ENCODE measurements at places on chromosomes 4 and X.

DNA sequence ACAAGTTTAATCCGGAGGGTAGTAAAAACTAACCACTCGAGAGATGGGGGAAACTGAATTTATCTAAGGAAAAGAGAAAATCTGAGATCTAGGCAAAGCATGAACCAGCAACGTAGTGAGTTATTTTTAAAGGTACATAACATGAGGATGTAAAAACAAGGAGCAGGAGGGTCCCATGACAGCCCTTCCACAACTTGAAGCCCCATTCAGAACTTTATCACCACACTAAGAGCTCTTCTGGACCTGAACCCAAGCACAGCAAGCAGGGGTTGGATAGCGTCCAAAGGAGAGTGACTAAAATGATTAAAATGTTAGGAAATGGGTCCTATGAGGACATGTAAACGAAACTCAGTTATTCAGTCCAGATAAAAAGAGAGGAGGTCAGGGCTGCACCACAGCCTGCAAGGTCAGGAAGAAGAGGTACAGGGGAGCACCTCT is 16.2 kb downstream of the SH3RF1 start:
- DNase-seq, result peak; percentile 64

DNA sequence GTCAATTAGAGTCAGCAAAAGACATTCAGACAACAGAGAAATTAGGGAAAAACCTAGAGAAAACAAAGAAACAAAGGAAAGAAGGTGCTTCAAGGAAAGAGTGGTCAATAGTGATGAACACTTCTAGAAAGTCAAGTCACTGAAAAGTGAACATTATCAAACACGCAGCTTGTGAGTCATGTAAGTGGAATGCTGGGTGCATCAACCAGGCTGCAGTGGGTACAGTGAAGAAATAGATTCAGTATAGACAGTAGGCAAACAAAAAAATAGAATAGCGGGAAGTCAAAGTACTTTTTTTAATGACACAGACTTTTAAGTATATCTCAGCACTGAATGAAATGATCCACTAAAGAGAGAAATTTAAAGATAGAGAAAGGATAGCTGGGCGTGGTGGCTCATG is 245.8 kb downstream of the ARHGAP24 start:
- DNase-seq, result no peak

DNA sequence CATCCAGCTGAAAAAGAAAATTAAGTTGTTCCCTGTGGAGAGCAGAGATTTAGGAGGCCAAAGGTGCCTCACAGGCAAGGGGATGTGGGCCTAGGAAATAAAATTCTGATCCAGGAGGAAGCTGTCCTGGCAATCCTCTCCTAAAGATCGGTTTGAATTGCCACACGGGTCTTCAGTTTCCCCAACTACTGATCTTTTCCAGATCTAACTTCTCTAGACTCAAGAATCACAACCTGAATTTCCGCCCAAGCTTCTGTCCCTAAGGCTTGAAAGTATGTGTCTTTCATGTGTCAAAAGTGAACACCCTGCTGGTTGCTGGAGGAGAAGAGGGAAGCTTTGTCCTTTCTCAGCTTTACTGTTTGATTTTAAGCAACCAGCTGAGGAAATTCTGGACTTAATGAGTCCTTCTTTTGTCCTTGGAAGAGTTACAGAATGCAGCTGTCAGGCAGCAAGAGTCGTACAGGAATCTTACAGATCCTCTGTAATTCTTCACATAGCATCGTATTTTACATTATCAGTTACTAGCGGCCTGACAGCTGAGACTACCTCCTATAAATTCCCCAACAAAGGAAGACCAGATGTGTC is 93.8 kb downstream of the INPP4B start:
- DNase-seq, result no peak

DNA sequence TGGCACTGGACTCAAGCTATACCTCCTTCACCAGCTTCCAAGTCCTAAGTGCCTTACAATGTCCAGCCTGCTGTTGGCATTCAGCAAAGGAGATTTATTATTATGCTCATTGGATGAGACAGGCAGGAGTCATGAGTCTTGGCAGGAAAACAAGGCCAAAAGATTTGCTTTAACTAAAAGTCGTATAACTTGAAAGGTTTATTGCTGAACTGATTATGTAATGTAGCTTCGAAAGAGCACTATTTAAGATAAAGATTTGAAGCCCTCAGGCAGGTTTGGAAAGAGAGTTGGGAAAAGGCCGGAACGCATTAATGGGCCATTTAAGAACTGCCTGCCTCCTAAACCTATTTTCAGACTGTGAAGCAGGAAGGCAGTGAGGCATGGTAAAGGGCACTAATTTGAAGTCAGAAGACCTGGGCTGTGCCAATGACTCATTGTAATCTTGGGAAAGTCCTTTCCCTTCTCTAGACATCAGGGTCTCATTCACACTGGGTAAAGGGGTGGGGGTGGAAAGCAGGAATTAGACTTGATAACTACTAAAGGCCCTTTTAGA is 280.5 kb upstream of the EDA2R start:
- no peak for DNase-seq

DNA sequence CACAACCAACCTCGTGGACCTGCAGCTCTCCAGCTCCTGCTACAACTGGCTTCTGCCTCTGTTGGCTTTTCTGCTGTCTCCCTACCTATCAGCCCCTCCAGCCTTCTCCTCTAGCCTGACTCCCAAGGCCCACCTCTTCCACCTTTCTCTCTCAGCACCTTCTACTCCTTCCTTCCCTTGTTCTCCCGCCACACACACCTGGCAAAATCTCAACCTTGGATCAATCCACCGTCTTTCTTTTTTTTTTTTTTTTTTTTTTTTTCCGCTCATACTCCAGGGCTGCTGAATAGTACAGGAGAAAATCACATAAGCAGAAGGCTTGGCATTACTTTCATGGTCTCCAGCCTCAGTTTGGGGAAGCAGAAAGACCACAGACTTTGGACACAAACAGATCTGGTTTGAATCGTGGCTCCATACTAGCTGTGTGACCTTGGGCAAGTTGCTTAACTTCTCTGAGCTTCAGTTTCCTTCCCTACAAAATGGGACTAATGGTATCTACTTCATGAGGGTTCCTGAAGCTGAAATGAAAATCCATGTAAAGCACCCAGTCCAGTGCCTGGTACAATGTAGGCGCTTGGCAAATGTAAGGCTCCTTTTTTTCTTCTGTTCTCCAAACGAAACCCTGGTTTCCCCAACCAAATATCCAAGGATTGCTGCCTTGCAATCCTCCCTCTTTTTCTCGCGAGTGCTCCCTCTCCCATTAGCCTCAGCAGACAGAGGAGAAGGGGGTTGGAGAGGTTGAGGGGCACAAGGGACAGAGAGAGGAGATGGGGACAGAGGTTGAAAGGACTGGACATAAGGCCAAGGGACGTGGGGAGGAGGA is 1.7 kb downstream of the FGD1 start:
- DNase-seq, result no peak

- DNase-seq, result no peak
Measured at GRCh38 chr4:177574446-177574845, 132.2 kb upstream of the AGA start.

GRCh38 chr4:173934201-173934600 is 349.3 kb downstream of the FBXO8 start:
- no peak for DNase-seq

DNA sequence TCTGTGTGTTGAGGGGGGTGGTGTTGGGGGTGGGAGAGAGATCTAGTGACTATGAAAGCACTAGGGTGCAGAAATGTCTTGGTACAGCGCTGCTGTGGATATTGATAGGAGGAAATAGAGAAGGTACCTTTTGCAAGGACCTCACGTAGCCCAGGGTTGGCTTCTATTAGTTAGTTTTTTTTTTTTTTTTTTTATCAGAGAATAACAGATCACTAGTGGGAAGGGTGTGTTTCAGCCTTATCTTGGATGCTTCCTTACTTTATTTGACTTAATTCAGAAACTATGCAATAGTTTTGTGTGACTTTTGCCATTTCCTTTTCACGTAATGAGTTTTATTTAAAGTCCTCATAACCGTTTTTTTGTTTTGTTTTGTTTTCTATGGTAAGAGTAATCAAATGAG is 16.4 kb upstream of the PGRMC2 start:
- DNase-seq, result no peak

DNA sequence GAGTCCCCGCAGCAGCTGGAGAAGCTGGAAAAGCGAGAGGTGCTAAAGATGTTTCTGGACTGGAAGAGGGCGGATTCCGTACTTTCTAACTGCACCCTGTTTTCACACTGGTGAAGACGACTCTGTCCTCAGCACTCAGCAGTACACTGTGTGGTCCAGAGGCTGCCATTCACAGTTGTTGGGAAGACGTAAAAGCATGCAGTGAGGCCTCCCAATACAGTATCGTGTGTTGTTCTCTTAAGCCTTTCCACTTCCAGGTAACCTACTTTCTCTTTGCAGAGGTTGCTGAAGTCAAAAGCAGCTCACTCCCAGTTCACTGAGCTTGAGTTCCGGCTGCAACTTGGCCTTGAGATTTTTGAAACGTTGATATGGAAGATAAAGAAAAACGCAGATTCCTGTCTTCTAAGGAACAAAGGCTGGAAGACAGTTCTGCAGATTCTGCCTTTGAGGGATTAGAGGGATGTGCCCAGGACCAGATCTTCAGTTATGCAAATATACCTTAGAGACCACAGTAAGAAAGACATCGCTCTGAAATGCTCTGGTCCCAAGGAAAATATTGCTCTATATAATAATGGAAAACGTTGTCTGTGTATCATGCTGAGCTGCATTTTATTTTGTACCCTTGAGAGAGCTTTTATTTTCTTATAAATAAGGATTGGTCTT is 540.9 kb downstream of the TRIML1 start:
- DNase-seq, result no peak

GRCh38 chrX:136747003-136747986 is 33.4 kb downstream of the ARHGEF6 start:
- DNase-seq, result no peak

GRCh38 chr4:83192634-83193033 is 78.1 kb upstream of the PLAC8 start:
- DNase-seq, result no peak

- peak; percentile 93 for DNase-seq
Measured at GRCh38 chrX:136768469-136769084, 12.2 kb downstream of the ARHGEF6 start.

GRCh38 chr4:120052856-120053255 is 13.8 kb downstream of the MAD2L1 start:
- peak; percentile 95 for DNase-seq

- no peak for DNase-seq
Measured at GRCh38 chr4:31190671-31191070, 470.5 kb downstream of the PCDH7 start.

GRCh38 chrX:107537815-107538214 is 88.4 kb downstream of the FRMPD3 start:
- peak; percentile 15 for DNase-seq

GRCh38 chr4:85228264-85228663 is 246.7 kb upstream of the ARHGAP24 start:
- DNase-seq, result no peak

DNA sequence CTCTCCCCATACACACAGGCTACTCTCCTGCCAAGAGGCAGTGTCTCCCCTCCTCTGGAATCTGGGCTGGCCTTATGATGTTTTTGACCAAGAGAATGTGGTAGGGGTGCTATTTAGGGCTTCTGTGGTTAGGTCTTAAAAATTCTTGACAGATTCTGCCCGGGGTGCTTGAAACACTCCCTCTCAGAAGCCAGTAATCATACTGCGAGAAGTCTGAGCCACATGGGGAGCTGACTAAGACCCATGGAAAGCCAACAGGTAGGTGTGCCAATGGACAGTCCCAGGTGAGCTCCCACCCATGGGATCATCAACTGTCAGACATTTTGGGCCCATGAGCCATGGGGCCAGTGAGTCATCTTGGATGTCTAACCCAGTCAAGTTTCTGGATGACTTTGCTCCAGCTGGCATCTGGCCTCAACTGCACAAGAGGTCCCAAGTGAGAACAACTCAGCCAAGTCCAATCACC is 315.7 kb downstream of the FBXW7 start:
- peak; percentile 89 for DNase-seq

- DNase-seq, result peak; percentile 56
Measured at GRCh38 chrX:140762061-140762460, 52.5 kb downstream of the LINC00632 start.

- no peak for DNase-seq
Measured at GRCh38 chrX:74680836-74681235, 66.4 kb upstream of the RLIM start.

DNA sequence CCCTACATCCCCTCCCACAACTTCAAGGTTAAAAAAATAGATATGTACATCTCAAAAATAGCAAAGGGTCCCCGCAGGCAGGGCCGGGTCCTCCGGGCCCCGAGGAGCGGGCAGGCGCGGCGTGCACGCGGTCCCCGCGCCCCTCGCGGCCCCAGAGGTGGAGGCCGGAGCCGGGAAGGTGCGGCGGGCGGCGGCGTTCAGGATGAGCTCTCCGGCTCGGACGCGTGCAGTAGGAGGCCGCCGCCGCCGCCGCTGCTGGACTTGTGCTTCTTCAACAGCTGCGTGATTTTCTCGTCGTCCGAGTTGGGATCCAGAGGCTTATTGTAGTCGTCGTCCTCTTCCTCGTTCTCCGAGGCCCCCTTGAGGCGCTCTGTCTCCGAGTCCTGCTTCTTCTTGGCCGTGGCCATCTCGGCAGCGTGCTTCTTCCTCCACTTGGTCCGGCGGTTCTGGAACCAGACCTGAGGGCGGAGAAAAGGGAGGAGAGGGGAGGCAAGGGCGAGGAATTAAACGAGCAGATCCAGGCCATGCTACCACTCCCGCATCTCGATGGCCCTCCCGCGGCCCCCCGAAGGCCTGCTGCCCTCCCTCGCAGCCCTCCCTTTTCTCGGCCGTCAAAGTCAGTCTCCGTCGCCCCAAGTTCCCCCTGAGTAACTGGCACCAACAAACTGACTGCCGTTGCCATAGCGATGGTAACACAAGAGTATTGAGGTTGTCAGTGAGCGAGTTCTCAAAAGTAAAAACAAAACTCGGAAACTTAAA is 5.8 kb downstream of the NKX6-1 start:
- DNase-seq, result no peak

- DNase-seq, result no peak
Measured at GRCh38 chrX:111309083-111309482, 38.8 kb upstream of the CAPN6 start.

- DNase-seq, result no peak
Measured at GRCh38 chrX:750812-751211, 120.2 kb downstream of the SHOX start.

- no peak for DNase-seq
Measured at GRCh38 chrX:153688071-153688470, 345 bp downstream of the SLC6A8 start.

DNA sequence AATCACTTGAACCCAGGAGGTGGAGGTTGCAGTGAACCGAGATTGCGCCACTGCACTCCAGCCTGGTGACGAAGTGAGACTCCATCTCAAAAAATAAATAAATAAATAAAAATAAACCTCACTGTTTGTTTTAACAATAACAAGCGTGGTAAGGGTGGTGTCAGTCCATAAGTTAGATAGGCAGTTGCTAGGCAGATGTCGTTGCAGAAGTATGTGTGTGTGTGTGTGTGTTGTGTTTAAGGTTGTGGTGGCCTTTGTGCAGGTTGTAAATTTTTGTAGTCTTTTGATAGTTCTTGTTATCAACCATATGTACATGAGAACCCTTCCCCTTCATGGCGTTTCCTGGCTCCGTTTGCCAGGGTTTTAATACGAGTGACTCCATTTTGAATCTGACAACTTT is 4.0 kb upstream of the AASDH start:
- DNase-seq, result no peak

DNA sequence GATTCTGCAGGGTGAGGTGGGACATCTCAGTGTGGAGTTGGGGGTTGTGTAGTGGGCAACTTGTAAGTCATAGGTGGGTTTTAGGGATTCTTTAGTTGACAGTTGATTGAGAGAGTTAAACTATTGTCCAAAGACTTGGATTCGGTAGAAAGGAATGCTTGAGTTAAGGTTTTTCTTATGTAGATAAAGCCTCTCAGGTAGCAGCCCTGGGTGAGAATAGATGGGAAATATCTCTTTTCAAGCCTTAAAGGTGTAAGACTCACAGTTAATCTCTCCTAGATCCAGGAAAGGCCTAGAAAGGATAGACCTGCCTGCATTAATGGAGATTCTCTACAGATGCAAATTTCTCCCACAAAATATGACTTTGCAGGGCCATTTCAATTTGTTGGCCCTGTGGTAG is 108.4 kb downstream of the ARSJ start:
- DNase-seq, result no peak

Data from stromal cell of bone marrow (primary cell).